DMS79 (cell line): ENCODE measurements at places on chromosomes 16 and 17.

- DNase-seq = no peak
Observed at GRCh38 chr17:32470405-32471167, 16.2 kb upstream of the CDK5R1 start.

- no peak for DNase-seq
Observed at GRCh38 chr16:75000481-75001081, 1.8 kb downstream of the ZNRF1 start.

- DNase-seq = no peak
Observed at GRCh38 chr16:8900343-8900742, 18.2 kb downstream of the LITAFD start.

GRCh38 chr17:67585077-67585602, 132.6 kb upstream of the NOL11 start:
- peak; percentile 96 for DNase-seq

DNA sequence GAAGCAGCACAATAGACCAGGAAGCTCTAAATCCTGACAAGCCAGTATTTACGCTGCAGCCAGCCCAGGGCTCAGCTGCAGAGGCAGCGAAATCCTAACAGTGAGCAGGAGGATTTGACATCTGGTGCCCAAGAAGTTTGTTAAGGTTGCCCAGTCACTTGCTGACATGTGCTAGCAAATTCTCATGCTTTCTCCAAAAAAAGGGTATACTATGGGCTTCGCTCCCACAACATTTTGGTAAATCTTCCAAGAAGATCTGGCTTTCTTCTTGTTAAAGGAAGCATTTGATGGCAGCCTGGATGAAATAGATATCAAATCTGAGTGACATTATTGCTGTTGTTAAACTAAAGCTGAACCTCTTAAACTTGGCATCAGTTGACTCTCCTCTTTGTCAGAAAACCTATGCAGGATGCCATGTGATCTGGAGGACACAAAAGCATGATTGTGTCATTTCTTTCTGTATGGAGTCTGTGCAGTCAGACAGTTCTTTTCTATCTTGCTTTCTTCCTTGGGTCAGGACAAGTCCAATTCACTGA, 949.7 kb upstream of the RBFOX1 start:
- DNase-seq = no peak

DNA sequence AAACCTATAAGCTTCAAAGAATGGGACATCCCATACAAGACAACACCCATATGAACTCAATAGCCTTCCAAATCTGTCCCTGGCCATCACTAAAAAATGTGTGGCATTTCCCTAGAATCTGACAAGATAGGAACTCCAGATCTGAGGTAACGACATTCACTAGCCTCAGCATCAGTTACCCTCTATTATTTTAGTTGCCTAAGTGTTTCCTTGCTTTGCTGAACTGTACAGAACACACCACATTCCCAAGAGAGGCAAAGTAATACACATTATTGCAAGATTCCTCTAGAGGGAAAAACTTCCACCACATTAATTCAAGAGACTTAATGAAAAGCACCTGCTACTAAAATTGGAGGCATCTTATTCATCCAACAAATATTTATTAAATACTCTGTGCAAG, 5.0 kb downstream of the LSM12 start:
- no peak for DNase-seq

DNA sequence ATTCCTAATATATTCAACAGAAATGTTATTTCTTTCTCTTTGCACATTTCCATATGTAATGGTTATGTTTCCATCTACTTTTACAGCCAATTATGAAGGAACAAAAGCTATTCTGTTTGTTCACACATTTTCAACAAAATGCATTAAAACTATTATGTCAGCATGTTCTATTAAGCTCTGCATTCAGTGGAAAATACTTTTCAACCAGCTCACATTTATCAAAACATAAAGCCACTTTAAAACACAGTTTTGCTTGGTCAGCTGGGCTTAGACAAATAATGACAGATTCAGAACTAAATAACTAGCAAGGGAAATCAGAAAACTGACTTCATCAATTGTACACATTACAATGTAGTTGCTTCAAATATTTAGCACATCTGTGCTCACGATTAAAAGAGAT, 6.9 kb downstream of the SALL1 start:
- DNase-seq = no peak

DNA sequence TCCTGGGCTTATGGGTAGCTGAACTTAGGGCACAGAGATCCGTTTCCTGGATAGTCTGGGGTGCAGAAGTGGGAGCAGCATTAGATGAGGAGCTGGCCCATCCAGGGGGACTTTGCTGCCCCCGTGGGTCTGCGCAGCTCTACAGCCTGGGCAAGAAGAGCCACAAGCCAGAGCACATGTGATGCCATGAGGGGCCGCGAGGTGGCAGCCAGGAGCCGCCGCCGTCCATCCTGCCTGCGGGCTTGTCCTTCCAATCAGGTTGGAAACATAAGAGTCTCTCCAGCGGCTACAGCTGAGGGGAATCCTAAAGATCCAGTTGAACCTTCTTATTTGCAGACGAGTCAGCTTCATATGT, 21.9 kb downstream of the C1QTNF1 start:
- DNase-seq = no peak

DNA sequence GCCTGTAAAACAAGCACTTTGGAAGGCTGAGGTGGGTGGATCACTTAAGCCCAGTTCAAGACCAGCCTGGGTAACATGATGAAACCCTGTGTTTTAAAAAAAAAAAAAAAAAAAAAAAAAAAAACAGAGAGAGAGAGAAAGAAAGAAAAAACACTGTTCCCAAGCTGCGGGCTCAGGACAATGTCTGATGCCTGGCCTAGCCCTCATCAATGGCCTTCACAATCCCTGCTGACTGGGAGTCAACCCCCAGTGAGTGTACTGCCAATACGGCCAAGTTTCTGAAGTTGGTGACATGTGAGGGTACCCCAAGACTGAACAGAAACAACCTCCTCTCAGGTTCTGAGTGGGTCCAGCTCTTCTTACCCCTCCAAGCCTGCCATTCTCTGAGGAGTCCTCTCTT, 116.5 kb downstream of the ZNF778 start:
- no peak for DNase-seq

GRCh38 chr16:57998486-57998885, 2.0 kb downstream of the ZNF319 start:
- no peak for DNase-seq

- peak; percentile 14 for DNase-seq
Observed at GRCh38 chr17:76458580-76459490, 5.9 kb upstream of the UBE2O start.

DNA sequence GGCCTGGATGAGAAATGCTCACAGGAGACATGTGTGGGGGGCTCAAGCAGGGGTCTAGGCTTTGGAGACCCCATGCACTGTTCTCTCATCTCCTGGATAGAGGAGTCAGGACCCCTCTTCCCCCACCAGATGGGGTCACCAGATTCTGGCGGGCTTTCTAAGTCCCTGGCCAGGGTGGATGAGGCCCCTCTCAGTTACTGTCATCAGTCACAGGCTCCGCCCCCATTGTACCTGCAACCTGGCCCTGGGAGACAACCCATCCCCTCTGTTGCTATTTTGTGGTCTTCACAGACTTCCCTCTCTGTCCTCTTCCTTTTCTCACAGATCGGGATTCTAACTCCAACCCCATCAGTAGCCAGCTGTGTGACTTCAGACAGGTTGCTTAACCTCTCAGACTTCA, 33.5 kb upstream of the NDRG4 start:
- no peak for DNase-seq
